Activated naive CD4-positive, alpha-beta T cell treated with anti-CD3 and anti-CD28 coated beads for 36 hours (primary cell): ENCODE measurements at places on chromosomes 5 and 9.

DNA sequence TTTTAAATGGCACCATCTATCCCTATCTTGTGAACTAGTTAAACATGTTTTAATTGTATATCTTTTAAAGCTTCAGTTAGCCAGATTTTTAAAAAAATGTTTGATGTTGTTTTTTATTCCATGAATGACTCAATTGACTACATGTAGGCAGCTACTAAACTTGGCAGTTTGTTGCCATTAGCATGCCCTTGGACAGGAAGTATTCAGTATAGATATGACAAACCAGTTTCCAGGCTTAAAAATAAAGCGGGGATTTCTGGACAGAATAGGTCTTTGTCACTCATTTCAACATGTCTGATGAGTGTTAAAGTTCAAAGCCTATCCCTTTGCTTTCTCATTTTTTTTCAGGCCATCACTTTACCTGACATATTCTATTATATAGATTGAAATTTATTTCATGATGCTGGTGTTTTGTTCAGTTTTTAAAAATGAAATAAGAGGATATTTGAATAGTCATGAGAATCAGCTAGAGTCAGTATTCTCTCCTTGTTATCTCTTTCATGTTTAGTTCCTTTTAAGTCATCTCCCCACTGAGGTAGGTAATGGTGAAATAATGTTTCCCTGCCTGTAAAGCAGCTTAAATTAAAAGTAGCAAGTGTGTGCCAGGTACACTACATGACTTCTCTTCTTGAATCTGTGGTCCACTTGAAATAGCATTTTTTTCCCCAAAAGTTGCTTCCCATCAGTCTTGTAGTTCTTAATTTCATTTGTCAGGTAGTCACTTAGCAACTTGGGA is 11.9 kb downstream of the TNFAIP8 start:
- no peaks in the 10 kb centered on the region for H3K27me3 ChIP-seq
- H3K36me3 ChIP-seq, result peaks cover 60% of the 10 kb centered on the region

DNA sequence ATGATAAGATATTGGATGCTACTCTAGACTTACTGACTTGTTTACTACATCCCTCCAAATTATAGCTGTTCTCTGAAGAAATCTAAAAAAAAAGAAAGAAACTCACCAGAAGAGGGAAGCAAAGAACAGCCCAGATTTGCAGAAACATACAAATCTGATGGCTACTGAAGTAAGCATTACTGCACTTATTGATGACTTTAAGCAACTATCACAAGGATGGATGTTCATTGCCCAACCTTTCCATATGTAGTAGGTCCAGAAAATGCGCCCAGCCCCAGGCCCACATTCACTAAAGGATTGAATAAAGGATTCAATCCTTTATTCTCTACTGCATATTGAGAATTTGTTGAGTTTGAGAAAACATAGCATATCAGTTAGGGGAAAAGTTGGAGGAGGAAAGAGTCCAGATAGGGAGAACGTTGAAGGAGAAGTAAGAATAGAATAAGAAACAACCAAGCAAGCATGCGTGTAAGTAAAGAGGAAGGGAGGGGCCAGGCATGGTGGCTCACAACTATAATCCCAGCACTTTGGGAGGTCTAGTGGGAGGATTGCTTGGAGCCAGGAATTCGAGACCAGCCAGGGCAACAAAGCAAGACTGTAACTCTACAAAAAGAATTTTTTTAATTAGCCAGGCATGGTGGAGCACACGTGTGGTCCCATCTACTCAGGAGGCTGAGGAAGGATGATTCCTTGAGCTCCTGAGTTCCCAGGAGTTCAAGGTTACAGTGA is 33.8 kb upstream of the DTWD2 start:
- no peak overlapping the region for H3K4me3 ChIP-seq
- DNase-seq, result no peak
- H3K27ac ChIP-seq, result no peak overlapping the region
- H3K4me1 ChIP-seq, result peaks cover 5% of the 10 kb centered on the region
- no peaks in the 10 kb centered on the region for H3K27me3 ChIP-seq

GRCh38 chr9:33782395-33783152 is 12.8 kb upstream of the PRSS3 start:
- no peak overlapping the region for H3K27ac ChIP-seq
- no peak overlapping the region for H3K4me3 ChIP-seq
- no peaks in the 10 kb centered on the region for H3K27me3 ChIP-seq
- peaks cover 2% of the 10 kb centered on the region for H3K4me1 ChIP-seq
- no peak for DNase-seq

- H3K4me3 ChIP-seq, result no peak overlapping the region
- no peaks in the 10 kb centered on the region for H3K4me1 ChIP-seq
- no peak overlapping the region for H3K27ac ChIP-seq
These were observed 1040.3 kb downstream of the TLE1 start for GRCh38 chr9:80649001-80649420.

- no peak overlapping the region for H3K4me3 ChIP-seq
These were observed 35.1 kb upstream of the JADE2 start for GRCh38 chr5:134490255-134490924.

DNA sequence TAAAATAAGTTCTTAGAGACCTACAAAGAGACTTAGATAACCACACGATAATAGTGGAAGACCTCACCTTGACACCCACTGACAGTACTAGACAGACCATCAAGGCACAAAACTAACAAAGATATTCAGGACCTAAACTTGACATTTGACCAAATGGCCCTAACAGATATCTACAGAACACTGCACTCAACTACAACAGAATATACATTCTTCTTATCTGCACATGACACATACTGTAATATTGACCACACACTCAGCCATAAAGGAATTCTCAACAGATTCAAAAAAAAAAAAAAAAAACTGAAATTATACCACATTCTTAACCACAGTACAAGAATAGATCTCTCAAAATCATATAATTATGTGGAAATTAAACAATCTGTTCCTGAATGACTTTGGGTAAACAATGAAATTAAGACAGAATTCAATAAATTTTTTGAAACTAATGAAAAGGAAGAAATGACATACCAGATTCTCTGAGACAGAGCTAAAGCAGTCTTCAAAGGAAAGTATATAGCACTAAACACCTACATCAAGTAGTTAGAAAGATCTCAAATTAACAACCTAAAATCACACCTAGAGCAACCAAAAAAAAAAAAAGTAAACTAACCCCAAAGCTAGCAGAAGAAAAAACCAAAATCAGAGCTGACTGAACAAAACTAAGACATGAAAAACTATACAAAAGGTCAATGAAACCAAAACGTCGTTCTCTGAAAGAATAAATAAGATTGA is 362.3 kb upstream of the POU5F2 start:
- peaks cover 47% of the 10 kb centered on the region for H3K36me3 ChIP-seq
- no peak overlapping the region for H3K4me3 ChIP-seq
- DNase-seq, result no peak
- peaks cover 43% of the 10 kb centered on the region for H3K4me1 ChIP-seq
- H3K27ac ChIP-seq, result no peak overlapping the region

GRCh38 chr9:93085676-93086075 is 10.3 kb upstream of the CARD19 start:
- peaks cover 61% of the 10 kb centered on the region for H3K36me3 ChIP-seq
- DNase-seq, result no peak
- H3K4me1 ChIP-seq, result peaks cover 63% of the 10 kb centered on the region
- peak overlapping the region; percentile 36 for H3K27ac ChIP-seq

- no peak overlapping the region for H3K27ac ChIP-seq
- H3K27me3 ChIP-seq, result no peaks in the 10 kb centered on the region
- no peaks in the 10 kb centered on the region for H3K36me3 ChIP-seq
- no peak for DNase-seq
- H3K4me3 ChIP-seq, result no peak overlapping the region
These were observed 55.8 kb downstream of the PDCD1LG2 start for GRCh38 chr9:5566054-5566618.

DNA sequence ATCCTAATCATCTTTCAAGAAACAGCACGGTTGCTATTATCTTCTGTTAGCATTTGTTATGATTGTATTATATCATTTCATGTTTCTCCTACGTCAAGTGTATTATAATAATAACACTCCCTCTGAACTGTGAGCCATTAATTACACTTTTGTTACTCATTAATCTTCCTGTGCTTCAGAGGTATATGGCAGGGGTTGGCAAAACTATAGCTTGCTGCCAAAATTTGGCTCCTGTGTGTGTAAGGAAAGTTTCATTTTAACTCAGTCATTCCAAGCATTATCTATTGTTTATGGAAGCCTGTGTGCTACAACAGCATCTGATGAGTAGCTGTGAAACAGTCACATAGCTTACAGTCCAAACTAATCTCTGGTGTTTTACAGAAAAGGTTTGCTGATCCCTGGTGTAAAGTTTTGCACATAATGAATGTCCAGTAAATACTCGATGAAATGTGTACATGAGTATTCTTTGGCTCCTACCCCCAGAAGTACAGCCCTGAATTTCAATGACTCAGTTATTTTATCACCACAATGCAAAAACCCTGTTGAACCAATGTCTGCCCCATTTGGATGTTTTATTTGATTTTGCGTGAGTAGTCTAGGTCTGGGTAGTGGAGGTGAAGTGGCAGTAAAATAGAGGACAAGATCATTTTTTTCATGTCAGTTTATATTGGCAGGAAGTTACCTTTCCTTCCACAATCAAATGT is 648.2 kb downstream of the MAT2B start:
- DNase-seq, result no peak
- H3K4me3 ChIP-seq, result no peak overlapping the region
- H3K27ac ChIP-seq, result no peak overlapping the region
- H3K36me3 ChIP-seq, result no peaks in the 10 kb centered on the region
- no peaks in the 10 kb centered on the region for H3K27me3 ChIP-seq
- no peaks in the 10 kb centered on the region for H3K4me1 ChIP-seq

DNA sequence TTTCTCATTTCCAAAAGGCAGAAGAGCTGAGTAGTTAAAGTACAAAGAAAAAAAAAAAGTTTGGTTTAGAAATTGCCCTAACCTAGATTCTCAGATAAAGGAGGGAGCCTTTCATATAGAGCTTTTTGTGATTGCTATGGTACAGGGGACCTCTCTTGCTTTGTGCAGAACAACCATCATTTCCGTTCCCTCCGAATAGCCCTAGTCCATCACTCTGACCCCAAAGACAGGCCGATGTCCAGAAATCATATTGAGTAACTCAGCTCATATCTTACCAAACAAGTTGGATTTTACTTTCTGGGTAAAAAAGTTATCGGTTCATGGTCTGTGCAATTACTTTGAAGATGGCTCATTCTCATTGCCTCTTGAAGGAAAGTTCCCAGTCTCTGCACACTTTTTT is 36.7 kb upstream of the COL15A1 start:
- no peak overlapping the region for H3K27ac ChIP-seq
- H3K4me1 ChIP-seq, result no peaks in the 10 kb centered on the region
- H3K36me3 ChIP-seq, result no peaks in the 10 kb centered on the region

DNA sequence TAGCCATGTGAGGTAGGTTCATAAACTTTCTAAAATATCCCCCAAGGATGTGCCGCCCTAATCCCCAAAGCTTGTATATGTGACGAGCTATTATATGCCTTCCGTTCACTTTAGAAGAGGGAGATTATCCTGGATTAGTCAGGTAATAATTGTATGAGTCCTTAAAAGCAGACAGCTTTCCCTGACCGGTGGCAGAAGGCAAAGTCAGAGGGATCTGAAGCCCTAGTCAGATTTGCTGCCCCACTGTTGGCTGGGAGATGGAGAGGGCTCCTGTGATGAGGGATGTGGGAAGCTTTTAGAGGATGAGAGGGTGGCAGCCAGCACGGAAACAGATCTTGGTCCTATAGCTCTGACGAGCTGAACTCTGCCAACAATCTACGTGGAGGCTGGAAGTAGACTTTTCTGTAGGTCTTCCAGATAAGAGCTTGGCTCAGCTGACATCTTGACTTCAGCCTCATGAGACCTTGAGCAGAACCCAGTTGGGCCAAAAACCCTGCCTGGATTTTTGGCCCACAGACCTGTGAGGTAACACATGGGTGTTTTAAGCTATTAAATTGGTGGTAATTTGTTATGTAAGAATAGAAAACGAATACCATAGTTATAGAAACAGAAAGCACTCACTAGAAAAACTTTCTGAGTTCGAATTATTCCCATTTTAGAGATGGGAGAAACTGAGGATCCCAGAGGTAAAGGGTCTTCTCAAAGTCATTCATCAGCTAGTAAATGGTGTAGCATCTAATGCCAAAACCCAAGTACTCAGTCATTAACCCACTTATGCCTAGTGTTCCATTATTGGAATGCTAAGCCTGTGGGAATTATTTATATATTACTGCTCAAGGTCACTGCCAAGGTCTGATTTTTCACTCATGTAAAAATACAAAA is 48.9 kb downstream of the SH3PXD2B start:
- no peak for DNase-seq
- no peaks in the 10 kb centered on the region for H3K36me3 ChIP-seq
- H3K27me3 ChIP-seq, result no peaks in the 10 kb centered on the region
- H3K4me3 ChIP-seq, result no peak overlapping the region
- H3K4me1 ChIP-seq, result peaks cover 5% of the 10 kb centered on the region
